ENCODE measurements at places on chromosomes 1 and 21. TPM values are rescaled to one million over a fixed set of nuclear protein-coding genes. Genes with fewer than 3 reads are reported as not detected.

DNA sequence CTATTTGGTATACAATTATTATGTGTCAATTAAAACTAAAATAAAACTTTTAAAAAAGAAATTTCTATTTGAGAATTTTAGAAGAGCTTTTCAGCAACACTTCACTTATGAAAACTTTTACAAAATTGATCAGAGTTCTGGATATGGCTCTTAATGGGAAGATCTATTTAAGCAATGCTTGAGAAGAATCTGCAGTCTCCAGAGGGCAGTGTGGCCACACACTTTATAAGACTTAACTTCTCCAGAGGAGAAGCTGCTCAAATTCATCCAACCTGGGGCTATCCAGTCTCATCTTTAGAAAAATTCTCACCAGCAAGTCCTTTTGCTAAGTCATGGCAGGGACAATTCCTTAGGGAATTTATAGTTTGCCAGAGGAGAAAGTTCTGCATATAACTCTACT is 25.2 kb upstream of the AGO1 start:
- peak; percentile 51 for DNase-seq

GRCh38 chr1:94962409-94963265 is 35.7 kb upstream of the CNN3 start:
- peak; percentile 43 for DNase-seq

DNA sequence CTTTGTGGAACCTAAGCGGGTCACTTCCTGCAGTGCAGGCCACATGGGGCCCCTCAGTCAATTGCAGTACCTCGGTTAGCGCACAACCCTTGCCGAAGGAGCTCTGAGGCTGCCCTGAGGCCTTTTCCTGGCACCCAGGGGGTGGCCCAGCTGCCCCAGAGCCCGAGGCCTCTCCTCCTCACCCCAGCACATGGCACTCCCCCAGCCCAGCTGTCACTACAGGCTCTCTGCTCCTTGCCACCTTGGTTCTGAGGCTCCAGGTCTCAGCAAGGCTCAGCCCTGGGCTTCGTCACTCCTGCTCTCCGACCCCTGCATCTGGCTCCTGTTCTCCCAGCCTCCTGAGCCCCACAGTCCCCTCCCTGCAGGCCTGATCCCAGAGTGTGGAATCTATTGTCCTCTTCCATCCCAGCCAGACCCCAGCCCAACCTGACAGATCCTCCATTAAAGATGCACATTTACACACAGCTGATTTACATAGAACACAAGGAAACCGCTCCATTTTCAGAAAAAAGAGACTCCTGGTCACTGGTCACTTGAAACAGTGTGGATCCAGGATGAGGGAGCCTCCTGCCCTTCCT is 192.8 kb upstream of the POU3F1 start:
- DNase-seq, result no peak

DNA sequence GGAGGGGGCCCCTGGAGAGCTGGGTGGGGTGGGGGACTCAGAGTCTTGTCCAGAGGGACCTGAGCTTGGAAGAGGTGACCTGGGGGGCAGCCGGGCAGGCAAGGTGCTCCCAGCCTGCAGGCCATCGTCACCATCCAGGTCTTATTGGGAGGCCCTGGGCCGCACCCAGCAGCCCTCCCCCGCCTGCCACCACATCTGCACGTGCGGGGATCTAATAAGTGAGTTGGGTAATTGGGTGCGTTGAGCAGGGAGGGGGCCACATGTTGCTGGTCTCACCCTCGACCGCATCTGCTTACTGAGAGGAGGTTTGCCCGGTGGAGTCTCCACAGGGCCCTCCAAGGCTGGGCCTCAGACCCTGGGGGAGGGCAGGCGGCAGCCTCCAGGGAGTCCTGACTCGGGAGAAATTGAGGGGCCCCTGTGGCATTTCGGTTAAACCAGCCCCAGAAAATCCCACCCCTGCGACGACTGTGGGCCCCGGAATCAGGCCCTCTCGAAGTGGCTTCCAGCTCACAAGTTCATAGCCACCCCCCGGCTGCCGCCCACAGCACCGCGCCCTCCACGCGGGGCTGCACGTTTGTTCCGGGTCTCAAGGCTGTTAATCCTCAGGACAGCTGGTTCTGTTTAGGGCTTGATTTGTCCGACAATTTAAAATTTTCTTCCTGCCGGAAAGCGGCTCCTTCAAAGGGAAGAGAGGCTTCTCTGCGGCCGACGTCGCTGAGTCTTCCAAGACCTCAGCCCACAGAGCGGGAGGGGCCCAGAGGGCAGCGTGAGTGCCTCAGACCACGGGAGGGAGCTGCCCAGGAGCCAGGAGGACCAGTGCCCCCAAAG is 14.7 kb upstream of the COL6A2 start:
- peak; percentile 18 for DNase-seq

DNA sequence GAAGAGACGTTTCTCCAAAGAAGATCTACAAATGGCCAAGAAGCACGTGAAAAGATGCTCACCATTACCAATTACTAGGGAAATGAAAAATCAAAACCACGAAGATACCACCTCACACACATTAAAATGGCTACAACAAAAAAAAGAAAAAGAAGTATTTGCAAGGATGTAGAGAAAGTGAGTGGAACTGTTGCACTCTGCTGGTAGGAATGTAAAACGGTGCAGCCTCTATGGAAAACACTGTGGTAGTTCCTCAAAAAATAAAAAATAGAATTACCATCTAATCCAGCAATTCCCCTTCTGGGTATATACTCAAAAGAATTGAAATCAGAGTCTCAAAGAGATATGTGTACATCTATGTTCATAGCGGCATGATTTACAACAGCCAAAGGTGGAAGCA is 115.4 kb upstream of the EDN2 start:
- DNase-seq, result no peak

DNA sequence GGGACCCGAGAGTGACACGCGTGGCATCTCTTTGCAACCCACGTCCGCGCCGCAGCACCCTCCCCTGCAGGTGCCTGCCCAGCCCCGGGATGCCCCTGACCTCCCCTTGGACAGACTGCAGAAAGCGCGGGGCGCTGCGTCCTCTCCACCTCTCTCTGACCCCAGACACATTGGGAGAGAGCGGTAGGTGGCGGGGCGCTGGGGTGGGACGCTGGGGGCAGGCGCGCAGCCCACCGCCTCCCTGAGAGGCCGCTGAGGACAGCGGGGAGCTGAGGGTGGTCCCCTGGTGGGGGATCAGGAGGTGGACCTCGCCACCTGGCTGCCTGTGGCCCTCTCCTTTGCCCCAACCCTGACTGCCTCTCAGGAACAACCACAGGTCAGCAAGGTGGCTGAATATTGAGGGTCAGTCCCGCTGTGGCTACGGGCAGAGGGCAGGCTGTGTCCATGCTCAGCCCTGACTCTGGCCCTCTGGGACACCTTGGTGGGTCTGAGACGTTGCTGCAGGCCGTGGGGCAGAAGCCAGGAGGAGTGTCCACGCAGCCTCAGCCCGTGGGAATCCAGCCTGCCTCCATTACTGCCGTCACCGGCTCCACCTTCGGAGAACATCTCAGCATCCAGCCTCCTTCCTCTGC is 761 bp upstream of the UBE2J2 start:
- no peak for DNase-seq

Gene SH2D5
- polyA plus RNA-seq, result 5.1 TPM

Gene FHAD1
- polyA plus RNA-seq, result 59.0 TPM

Gene ATAD3C
- polyA plus RNA-seq, result 1.5 TPM

All from testis (tissue), 5 donors.